ENCODE measurements at places on chromosomes 5 and 9.

GRCh38 chr5:92559781-92560180, 1021.2 kb downstream of the NR2F1-AS1 start:
- DNase-seq: no peak

- no peak for DNase-seq
Observed at GRCh38 chr5:149406203-149406978, 27.3 kb upstream of the IL17B start.

GRCh38 chr5:134878403-134878802, 4.2 kb downstream of the TXNDC15 start:
- no peak for DNase-seq

- no peak for DNase-seq
Observed at GRCh38 chr5:154345255-154345952, 100.4 kb upstream of the SAP30L start.

GRCh38 chr5:30099634-30100033, 1093.9 kb upstream of the CDH6 start:
- DNase-seq: no peak

DNA sequence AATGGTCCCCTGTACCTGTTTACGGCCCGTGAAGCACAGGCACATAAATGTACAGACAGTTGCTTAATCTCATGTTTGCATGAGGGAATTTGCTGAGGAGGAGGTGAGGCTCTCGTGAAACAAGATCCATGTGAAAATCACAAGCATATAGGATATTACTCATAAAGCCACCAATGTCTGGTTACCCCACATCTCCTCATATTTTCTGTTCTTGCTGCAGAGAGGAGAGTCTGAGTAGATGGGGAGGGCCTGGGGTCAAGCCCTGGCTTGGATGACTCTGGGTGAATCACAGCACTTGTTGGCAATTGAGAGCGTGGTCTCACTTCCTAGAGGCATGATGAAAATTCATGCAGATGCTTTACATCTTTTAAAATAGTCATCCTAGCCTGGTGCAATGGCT, 975 bp downstream of the AGXT2 start:
- DNase-seq: no peak

- DNase-seq: no peak
Observed at GRCh38 chr9:1404940-1405339, 354.8 kb downstream of the DMRT2 start.

DNA sequence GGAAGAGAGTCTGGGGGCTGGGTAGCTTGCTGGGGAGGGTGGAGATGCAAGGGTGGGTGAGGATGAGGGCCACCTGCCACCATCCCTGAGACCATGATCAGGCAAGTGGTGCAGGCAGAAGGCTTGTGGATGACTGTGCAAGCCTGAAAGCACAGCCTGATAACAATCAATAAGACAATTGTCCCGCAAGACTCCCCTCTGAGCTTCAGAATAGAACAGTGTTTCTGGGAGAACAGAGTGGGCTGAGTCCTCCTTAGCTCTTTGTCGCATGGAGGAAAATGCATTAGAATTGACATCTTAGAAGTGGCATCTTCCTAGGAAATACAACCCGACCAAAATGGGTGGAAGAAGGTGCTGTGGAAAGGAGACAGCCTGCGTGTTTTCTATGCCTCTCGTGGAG, 6.6 kb downstream of the GADD45G start:
- DNase-seq: no peak

DNA sequence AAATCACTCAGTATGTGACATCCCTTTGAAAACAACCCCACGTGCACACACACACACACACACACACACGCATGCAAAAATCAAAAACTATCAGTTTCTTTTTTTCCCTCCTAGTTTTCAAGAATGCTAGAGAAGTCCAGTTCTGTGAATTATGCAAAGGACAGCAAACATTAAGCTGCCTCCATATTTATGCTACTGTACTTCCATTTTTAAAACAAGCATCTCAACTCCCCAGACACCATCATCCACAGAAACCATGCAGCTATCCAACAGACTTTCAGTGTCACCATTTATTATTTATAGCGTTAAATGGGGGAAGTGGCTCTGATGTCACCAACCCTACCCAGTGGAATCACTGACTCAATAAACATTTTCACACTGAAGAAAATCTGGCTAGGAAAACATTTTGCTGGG, 1.6 kb downstream of the FBXW11 start:
- no peak for DNase-seq

DNA sequence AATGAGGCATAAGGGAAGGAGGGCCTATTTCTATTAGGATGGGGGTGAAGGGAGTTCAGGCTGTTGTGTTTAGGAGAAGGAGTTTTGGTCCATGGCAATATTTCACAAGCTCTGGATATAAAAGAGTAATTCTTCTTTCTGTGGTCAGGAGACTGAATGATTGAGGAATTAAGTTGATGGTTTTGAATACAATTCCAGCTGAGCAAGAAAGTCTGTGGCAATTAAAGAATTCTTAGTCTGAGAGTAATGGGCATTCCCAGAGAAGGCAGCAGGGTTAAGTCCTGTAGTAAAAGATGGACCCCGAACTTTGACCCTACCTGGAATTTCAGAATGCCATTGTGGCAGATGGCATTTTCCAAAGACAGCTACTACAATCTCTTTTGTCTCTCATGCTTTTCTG, 202.6 kb downstream of the TLE4 start:
- DNase-seq: no peak
